ENCODE measurements at places on chromosomes 1 and 21.
A peak's percentile ranks its signal among the peaks of the same experiment; 100 is the strongest.

GRCh38 chr1:4778056-4778455, 123.6 kb downstream of the AJAP1 start:
- peak; percentile 10 for DNase-seq

DNA sequence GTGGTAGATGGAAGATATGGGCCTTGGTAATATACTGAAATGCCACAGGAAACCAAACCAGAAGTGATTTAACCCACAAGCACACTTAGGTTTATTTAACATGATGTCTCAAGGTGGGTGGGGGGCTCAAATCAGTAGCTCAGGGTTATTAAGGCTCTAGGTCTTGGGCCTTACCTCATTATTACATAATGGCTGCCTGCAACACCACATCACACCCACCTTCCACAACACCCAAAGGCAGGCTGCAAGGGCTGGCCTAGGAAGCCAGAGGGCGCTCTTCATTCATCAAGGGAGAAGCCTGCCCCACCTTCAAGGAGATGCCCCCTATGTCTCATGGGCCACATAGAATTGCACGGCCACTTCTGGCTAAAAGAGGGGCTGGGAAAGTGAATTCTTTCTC, 6.0 kb downstream of the TFF1 start:
- peak; percentile 65 for DNase-seq

DNA sequence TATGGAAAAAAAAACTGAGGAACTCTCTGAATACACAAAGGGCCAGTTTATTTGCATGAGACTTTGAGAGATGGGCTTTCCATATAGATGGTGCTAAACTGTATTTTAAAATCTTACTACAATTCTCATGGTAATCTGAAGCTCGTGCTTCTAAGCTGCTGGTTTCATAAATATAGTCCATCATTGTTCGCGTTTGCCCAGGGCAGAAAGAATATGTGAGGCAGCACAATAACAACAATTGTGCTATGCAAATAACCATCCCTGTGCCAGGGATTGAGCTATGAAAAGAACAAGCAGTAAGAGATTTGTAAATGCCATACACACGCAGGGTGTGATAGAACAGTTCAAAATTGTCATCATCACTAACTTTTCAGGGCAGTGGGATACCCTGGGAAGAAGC, 4.9 kb upstream of the EPS15 start:
- DNase-seq, result no peak

GRCh38 chr1:200314085-200314750, 95.6 kb downstream of the ZNF281 start:
- no peak for DNase-seq

DNA sequence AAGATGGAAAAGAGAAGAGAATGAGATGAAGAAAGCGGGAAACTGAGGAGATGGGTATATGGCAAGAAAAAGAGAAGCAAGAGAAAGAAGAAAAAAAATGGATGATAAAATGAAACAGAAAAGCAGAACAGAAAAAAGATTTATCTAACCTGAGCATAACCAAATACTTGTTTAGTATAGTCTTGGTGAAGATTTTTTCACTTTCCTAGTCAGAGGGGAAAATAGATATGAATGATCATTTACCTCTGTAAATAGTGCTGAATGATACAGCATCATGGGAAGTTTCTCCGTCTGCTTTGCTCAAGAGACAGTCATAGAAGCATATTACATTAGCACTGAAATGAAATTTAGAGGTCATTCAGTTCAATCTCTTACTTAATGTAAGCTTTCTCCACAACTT, 36.1 kb upstream of the PLPPR4 start:
- no peak for DNase-seq

DNA sequence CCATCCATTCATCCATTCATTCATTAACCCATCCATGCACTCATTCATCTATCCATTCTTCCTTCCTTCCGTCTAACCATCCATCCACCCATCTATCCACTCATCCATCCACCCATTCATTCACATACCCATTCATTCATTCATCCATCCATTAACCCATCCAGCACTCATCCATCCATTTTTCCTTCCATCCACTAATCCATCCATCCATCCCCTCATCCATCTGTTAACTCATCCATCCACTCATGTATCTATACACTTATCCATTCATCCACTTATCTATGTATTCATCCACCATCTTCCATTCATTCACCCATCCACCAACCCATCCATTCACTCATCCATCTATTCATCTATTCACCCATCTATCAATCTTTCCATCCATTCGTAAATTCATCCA, 107.8 kb downstream of the PRDM16 start:
- no peak for DNase-seq

GRCh38 chr1:94658221-94658620, 116.7 kb upstream of the F3 start:
- no peak for DNase-seq

DNA sequence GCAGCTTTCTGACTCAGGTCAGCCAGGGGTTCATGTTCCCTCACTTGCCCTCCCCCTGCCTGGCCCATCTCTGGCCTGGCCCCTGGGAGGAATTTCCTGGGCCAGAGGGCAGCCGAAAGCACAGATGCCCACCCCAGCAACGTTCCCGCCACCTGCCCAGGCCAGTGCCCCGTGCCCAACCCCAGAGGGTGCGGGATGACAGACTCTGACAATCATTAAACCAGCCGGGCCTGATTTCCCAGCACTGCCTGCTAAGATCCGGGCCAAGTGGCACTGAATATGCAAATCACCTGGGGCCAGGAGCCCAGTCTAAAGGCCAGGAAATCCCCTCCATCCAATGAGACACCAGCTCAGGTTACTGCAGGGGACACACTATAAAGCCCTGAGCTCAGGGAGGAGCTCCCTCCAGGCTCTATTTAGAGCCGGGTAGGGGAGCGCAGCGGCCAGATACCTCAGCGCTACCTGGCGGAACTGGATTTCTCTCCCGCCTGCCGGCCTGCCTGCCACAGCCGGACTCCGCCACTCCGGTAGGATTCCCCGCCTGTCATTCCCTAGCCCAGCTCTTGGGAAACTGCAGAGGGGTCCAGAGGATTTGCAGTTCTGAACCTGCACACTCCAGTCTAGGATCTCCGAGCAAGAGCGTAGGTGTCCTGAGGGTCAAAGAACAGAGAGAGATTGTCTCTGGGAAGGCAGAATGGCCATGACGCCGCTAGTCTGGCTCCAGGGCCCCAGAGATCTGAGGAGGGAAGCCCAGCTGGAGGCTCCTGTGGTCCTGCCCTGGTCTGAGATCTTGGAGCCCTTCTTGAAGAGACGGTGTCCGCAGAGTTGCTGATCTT, at the start of gene ELF3:
TSS of gene ELF3 (plus strand) at position 408 of the 836 bp plus-strand sequence. CDS start 550 bp downstream, outside the sequence.
- DNase-seq, result peak; percentile 99

- no peak for DNase-seq
Measured at GRCh38 chr1:165512816-165513215, 31.0 kb upstream of the LRRC52 start.

- DNase-seq, result no peak
Measured at GRCh38 chr1:40760984-40761383, 22.6 kb upstream of the KCNQ4 start.

DNA sequence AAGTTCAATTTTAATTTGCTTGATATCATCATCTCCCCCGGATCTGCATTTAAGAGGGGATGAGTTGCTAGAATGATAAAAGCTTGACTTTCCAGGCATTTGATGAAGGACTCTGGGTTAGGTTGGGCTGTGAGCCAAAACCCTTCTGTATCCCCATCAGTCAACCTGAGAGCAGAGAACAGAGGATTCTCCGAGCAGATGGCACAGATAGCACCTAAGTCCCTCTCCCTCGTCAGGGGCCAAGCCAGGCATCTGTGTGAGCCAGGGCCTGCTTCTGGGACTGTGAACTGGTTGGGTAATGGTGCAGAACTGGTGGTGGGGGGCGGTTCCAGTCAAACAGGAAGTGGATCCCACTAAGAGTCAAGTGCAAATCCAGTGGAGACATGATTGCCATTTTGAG, 205.8 kb downstream of the TNR start:
- DNase-seq, result no peak

DNA sequence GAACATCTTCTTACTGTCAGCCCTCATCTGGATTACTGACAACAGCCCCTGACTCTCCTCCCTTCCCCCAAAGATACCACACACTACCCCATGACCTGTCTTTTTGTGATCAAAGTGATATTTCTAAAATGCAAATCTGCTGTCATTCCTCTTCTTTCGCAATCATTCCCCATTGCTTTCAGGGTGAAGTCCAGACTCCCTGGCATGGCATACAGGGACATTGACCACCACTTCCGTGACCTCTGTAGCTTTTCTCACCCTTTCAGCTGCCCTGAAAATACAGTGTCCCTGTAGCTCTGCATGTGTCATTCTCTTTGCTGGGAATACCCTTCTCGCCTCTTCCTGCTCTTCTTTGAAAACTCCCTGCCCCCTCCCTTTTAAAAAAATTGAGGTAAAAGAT, 4.1 kb downstream of the SERINC2 start:
- DNase-seq, result no peak

DNA sequence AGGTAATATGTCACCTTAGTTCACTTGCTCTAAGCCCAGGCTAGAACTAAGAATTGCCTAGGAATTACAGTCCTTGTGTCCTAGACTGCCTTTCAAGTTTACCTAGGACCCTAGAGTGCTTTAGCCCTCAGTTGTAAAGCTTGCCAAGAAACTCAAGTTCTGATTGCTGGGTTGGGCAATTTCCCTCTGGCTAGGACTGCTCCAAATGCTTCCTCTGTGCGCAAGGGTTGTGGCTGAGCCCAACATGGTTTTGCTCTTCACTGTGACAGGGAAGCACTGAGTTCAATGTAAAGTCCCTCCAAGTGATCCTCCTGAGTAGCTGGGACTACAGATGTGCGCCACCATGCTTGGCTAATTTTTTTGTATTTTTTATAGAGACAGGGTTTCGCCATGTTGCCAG, 102.3 kb upstream of the NEK7 start:
- DNase-seq, result no peak

GRCh38 chr1:29542548-29542947, 306.2 kb downstream of the PTPRU start:
- no peak for DNase-seq

GRCh38 chr1:175735144-175735543, 8.3 kb downstream of the TNR start:
- no peak for DNase-seq

GRCh38 chr1:247531937-247532336, 4.3 kb downstream of the OR2C3 start:
- no peak for DNase-seq
